ENCODE measurements at places on chromosomes 12 and 14.

GRCh38 chr12:7046383-7047105 is 14.0 kb upstream of the C1S start:
- DNase-seq, result no peak

GRCh38 chr14:79356040-79356439 is 855.3 kb downstream of the DIO2 start:
- no peak for DNase-seq

DNA sequence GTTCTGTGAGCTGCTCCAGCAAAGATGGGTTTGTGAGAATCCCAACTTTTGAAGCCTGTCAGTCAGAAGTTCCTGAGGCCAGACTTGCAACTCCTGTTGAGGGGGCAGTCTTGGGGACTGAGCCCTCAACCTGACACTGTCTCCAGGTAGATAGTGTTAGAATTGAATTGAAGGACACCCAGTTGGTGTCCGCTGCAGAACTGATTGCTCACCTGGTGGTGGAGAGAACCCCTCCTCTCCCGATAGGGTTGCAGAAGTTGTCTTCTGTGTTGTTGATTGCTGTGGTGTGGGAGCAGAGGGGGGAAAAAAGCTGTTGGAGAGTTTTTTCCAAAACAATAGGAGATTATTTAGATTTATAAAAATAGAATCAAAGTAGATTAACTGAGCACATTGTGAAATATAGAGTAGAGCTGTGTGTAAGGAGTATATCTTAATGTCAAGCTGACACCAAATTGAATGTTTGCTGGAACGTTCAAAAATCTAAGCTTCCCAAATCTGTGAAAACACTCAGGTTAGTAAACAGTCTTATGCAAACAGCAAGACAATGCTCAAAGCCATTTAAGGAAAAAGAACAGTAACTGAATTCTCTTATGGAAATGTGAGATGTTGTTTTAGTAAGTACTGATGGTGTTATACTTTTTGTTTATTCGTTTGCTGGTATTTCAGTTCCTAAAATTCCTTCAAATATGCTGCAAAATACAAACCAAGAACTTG is 18.6 kb downstream of the HIF1A start:
- no peak for DNase-seq

- no peak for DNase-seq
Observed at GRCh38 chr14:72512925-72513324, 381.0 kb downstream of the DPF3 start.

DNA sequence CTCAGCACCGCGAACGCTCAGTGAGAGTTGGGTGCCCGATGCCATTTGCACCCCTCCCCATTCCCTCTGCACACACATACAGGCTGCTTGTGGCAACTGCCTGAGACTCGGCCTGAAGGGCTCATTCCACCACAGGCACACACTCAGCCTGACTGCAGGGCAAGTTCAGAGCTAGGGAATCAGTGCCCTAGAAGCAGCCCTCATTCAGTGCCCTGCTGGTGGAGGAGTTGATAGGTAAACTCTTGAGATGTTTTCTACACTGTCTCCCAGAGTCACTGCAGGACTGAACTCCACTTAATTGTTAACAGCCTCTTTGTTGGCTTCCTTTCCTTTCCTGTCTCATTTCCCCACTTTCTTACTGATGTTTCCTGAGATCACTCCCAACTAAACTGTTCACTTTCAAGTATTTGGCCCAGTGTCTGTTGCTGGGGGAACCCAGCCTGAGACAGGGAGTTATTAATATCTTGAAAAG is 16.9 kb downstream of the PPP1R36 start:
- no peak for DNase-seq

DNA sequence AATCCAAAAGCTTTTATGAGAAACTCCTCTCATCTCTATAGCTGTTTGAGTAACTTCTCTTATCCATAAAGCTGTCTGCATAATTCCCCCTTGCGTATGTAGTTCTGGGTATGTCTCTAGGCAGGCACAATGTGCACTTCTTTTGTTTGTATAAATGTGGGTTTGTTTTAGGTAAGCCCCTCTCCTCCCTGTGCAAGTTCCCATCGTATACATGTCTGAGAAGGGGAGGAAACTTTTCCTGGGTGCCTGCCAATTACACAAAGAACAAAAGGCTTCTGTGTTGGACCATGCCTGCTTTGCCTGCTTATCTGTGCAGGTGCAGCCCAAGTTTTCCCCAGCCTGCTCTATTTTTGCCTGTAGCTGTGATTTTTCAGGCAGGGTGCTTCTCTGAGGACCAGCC is 96.7 kb downstream of the CCER1 start:
- no peak for DNase-seq

GRCh38 chr14:24848102-24848790 is 201.7 kb downstream of the STXBP6 start:
- no peak for DNase-seq

- no peak for DNase-seq
Observed at GRCh38 chr14:23582906-23583760, 4.5 kb upstream of the JPH4 start.

GRCh38 chr14:34699873-34700621 is 14.3 kb downstream of the CFL2 start:
- DNase-seq, result no peak

- DNase-seq, result no peak
Observed at GRCh38 chr14:68658943-68659931, 133.6 kb downstream of the ZFP36L1 start.

- no peak for DNase-seq
Observed at GRCh38 chr12:22014783-22015144, 31.3 kb upstream of the CMAS start.

- no peak for DNase-seq
Observed at GRCh38 chr14:22553445-22553844, 35.6 kb downstream of the DAD1 start.

GRCh38 chr14:32813401-32813800 is 125.3 kb upstream of the NPAS3 start:
- DNase-seq, result no peak

DNA sequence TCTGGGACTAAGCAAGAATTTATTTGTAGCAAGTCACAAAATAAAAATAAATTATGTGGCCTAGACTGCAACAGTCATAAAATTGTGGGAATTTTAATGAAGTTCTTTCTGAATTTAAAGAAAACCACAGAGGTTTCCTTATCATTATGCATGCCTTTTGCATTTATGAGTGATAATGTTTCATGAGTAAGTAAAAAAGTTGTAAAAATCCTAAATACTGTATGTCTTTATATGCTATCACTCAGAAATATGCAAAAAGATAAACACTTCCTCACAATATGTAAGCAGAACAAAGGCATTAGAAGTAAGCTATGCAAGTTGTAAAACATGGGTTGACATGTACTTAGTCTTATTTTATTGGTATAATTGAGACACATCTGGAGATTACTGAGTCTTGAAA is 239.4 kb upstream of the PDE3A start:
- DNase-seq, result no peak

DNA sequence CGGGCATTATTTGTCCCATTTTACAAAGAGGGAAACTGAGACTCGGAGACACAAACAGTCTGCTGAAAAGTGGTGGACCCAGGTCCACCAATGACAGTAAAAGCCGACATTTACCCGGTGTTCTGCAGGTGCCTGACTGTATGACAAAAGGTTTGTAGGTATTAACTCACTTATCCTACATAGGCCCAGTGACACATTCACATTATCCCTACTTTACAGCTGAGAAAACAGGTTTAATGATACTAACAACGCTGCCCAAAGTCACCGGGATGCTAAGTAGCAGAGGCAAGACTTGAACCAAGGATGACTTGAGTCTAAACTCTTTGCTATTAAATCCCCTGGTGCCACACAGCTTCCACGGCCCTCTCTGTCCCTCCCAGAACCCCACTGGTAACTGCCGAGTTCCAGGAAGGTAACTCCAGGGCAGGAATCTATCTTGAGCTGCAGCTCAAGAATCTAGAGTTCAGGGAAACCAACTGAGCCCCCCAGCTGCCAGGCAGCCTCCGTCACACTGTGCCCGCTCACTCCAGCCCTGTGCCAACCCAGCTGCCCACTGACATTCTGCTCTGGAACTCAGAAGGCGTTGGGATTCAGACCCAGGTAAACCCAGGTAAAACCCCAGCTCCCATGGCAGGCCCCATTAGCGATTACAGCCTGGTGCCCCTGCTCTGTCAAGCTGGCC is 33.7 kb downstream of the SYNE3 start:
- DNase-seq, result no peak

- DNase-seq, result no peak
Observed at GRCh38 chr12:10614056-10614370, 604 bp upstream of the MAGOHB start.

DNA sequence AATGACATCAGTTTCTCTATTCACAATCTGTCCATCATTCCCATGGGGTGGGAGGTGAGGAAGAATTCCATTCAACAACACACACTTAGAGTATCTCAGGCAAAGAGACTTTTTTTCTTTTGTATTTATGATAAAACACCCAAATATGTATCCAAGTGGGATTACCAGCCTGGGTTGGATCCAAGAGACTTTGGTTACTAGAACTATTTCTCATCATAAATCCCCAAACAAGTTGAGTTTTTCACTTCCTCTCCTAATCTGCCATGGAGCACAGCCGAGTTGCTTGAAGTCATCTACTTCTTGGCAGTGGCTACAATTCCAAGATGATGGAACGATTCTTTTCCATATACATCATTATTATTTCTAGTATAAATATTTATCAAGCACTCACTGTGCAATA is 209.2 kb upstream of the HMGA2 start:
- DNase-seq, result no peak

DNA sequence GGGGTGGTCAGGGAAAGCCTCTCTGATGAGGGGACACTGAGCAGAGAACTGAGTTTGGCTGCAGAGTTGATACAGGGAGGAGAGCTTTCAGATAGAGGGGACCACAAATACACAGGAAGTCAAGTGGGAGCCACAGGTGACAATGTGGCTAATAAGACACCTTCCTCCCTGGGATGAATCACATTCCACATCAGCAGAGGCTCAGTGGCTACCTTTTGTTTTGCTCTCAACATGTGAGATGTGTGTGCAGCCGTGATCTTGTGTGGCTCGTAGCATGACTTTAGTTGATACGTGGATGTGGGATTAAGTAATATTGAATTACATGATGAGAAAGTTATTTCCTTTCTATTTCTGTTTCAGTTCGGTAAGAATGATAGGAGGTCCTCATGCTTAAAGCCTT is 7.5 kb downstream of the CRADD start:
- DNase-seq, result no peak

- DNase-seq, result no peak
Observed at GRCh38 chr14:102878174-102878969, 44.1 kb upstream of the AMN start.

DNA sequence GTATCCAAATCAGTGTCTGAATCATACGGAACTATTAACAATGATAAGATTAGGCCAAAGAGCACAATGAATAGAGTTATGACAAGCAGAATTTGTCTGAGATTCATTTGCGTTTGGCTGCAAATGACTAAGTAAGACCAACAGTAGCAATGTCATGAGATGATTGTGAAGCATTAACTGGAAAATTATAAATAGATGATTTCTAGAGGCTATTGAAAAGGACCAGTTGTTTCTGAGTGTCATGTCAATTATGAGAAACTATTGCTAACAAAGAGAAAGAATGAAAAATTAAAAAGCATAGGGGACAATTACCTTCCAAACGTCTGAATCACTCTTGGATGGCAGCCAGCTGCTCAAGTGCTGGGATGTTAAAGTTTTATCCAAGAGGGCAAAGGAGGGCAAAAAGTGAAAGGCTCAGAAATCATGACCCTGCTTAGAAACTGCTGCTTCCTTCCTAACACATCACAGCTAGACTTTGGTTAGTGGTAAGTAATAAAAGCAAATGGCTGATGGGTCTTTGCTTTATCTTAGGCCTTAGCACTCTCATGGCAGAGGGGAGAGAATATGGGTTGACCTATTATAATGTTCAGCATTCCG is 89.0 kb downstream of the AKAP6 start:
- DNase-seq, result no peak

GRCh38 chr12:119621878-119622277 is 28.3 kb downstream of the TMEM233 start:
- no peak for DNase-seq

DNA sequence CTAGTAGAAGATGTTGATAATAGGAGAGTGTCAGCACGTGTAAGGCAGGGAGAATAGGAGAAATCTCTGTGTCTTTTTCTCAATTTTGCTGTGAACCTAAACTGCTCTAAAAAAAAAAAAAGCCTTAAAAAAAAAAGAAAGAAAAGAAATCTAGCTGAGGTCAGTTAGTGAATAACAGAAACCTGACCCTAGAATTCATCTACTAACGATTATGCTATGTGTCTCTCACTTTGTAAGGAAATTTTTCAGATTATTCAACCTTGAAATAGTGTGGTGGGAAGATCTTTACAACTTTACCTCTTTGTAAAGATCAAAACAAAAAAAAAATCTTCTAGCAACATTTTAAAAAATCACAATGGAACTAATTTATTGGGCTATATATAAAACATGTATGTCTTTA is 995.7 kb downstream of the GALC start:
- no peak for DNase-seq

GRCh38 chr12:57099047-57099714 is 10.3 kb downstream of the NAB2 start:
- no peak for DNase-seq

DNA sequence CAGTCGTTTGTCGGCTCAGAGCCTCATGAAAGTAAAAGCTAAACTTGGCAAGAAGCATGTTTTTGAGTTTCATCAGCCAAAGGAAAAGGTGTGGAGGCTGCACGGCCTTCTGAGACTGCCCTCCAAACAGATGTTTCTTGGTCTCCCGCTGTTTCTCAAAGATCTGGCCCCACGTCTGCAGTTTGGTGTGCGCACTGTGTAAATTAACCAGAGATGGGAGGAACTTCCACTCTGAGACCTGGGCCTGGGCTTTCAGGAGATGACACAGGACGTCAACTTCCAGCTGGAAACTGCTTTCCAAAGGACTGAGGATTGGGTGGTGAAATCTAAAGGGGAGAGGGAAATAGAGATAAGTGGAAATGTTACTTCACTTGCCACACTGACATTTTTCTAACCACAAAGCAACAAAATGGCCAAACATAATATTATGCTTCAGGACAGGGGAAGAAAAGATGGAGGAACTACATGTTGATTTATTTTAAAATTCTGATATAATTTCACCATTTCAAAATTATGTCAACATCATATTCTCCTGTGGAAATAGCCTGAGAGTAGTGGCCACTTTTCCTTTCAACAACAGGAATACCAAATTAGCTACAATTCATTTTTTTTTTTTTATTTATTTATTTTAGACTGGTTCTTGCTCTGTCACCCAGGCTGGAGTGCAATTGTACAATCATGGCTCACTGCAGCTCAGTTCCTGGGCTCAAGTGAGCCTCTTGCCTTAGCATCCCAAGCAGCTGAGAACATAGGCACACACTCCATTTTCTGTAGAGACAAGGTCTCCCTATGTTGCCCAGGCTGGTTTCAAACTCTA is 27.6 kb downstream of the KICS2 start:
- no peak for DNase-seq

DNA sequence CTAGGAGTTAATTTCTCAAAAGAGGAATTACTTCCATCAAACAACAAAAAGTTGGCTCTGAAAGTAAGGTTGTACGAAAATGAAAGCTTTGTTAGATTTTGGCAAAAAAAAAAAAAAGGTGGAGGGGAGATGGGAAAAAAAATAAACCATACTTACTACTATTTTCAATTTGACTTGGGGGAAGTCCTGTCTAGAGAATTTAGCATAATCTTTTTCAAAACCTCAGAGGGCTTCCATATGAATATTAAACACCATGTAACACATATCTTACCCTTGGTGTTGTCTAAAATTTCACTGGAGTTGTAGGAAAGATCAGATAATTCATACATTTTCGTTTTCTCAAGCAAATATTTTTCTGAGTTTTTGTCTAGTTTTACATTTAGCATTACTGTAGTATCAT is 17.5 kb downstream of the GRIP1 start:
- no peak for DNase-seq
